T1000 (cell line): ENCODE measurements at places on chromosomes 11 and 22.
A peak's percentile ranks its signal among the peaks of the same experiment; 100 is the strongest.

GRCh38 chr11:67345247-67345919, 8.0 kb downstream of the POLD4 start:
- DNase-seq, result no peak

- no peak for DNase-seq
Measured at GRCh38 chr11:12604557-12605153, 69.6 kb upstream of the TEAD1 start.

DNA sequence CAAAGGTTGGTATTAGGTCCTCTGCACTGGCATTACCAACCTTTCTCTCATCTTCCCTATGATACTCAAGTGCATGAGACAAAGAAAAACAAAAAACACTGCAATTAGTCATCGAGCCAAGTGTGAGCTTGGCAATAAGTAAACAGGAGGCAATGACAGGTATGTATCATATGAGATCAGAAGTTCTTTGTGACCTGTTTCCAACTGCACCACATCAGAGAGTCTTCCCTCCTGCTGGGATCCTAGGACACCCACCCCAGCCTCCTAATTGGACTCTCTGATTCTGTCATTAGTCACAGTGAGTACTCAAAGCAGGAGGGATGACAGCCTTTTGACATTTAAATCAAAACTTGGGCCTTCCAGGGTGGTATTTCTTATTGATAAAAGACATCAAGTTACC, 7.8 kb upstream of the JAML start:
- no peak for DNase-seq

DNA sequence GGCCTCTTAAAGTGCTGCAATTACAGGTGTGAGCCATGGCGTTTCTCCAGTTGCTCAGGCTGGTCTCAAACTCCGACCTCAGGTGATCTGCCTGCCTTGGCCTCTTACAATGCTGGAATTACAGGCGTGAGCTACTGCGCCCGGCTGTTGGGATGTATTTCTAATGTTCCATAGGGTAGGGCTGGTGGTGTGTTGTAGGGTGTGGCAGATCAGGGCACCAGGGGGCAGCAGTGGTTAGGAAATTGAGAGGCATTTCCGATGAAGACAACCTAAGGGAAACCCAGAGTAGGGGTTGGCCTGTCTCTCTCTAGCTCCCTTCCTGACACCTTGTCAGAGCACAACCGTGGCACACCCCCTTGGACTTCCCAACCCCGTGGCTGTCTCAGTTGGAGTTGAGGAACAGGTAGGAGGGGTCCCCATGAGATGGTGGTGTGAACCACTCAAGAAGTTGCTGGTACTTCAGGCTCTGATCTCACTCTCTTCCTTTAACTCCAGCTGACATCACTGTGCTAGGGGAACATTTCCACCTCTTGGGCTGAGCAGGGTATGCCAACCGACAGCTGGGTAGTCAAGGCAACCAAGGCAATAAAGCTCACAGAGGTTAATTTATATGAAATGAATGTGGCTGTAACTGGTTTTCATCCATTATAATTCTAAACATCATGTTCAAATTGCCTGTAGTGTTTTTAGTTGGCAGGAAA, 33.0 kb downstream of the YWHAH start:
- DNase-seq, result no peak

DNA sequence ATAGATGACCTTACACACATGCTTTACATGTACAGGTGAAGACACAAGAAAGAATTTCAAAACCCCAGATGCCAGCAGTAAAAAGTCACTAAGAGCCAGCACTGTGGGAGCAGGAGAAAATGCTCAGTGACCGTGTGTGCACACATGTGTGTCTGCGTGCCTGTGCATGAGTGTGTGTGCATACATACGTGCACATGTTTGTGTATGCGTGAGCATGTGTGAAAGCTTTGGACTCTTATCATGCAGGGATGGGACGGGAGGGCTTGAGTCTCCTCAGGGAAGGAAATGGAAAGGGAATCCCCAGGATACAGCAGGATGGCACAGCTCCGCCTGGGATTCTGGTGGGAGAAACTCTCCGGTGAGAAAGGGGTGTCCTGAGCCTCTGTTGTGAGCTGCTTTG, 121.5 kb upstream of the B3GAT1 start:
- DNase-seq, result no peak

GRCh38 chr22:37213941-37214730, 1.9 kb upstream of the SSTR3 start:
- DNase-seq, result no peak

- no peak for DNase-seq
Measured at GRCh38 chr11:9625162-9625561, 38.7 kb upstream of the SWAP70 start.

GRCh38 chr11:35389112-35389511, 30.2 kb downstream of the SLC1A2 start:
- no peak for DNase-seq

DNA sequence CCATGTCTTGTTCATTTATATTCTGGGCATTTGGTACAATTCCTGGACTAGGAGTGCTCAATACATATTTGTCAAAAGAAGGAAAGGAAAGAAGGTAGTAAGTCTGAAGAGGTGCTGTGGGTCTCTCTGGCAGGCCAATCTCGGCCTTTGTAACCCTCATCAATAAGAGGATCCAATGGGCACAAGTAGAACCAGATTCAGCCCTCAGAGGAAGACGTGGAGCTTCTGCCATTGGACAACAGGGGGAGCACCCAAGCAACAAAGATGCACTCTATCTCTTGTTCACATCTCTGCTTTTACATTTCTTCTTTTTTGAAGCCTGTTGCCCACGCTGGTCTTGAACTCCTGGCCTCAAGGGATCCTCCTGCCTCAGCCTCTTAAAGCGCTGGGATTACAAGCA, 2.2 kb upstream of the VPS11 start:
- DNase-seq, result no peak

DNA sequence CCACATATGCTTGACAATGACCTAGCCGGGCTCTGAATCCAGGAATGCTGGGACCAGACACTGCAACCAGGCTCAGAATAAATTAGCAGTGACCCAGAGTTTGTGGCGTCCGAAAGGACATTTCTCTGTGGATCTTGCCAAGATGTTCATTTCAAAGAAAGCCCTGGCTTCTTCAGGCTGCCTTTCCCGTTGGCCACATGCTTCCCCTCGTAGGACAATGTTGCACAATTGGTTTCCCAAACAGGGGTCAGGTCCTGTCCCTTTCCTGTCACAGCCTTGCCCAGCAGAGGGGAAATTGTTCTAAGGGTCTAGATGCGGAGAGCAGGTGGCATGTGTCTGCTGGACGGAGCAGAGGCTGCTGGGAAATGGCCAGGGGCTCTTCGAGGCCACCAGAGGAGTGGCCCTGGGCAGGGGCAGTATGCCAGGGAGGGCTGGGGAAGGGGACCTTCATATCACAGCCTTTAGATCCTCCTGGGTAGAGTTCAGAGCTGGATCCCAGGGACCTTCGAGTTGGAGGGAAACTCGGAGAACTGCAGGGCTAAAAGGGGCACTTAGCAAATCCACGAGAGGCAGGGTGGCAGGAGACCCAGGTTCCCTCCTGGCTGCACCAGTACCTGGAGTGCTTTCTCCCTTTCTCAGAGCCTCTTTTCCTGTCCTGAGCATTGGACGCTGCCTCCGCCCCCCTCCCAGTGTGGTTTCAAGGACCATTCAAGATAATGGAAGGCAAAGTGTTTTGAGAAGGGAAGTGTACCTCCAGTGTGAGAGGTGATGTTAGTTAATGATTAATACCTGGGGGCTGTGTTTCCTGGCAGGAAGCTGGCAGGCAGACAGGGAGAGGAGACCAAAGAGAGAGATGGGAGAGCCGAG, 42.3 kb downstream of the C11orf96 start:
- DNase-seq, result no peak

DNA sequence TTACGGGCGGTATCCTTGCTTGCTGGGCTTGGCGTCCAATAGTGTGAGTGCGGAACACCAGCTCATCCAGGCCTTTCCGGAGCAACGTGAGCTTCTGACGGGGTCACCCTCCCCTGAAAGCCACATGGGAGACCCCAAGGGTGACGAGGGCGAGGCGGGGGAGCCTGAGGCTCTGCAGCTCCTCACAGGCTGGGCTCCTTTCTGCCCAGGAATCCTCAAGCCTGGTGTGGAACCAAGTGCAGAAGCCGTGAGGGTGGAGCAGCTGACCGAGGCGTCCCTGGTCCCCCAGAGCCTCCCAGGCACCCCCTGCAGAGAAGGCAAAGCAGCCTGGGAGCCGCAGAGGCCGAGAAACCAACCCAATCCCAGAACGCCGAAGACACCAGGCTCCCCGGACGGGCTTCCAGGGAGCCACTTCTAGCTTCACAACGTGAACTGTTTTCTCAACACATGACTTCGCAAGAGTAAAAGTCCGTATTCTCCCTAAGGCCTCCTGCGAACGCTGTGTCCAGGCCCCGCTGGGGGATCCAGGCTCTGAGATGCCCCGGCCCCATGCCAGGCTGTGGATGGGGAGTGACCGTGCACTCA, 530.3 kb downstream of the BRD1 start:
- no peak for DNase-seq

DNA sequence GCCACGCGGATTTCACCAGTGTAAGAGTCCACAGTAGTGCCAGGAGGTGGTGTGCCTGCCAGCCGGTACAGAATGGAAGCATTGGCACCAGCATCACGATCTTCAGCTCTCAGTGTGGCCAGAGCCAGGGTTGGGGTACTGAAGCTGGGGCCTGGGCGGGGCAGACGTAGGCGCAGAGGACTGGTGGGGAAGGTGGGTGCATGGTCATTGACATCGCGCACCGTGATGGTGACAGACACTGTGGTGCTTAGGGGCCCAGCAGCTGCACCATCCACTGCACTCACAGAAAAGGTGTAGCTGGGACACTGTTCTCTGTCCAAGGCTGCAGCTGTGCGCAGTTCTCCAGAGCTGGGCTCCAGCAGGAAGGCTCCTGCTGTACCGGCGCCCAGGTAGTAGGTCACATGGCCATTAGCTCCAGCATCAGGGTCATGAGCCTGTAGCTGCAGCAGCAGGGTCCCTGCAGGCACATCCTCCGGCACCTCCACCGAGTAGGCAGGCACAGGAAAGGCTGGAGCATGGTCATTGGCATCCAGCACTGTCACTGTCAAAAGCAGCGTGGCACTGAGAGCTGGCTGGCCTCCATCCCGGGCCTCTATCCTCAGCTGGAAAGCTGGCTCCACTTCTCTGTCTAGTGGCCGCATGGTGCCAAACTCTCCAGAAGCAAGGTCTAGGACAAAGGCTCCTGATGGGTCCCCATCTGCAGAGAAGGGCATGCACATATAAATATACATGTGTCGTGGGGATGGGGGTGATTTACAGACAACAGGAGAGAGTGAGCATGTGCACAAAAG, 7.9 kb upstream of the TPP1 start:
- no peak for DNase-seq

DNA sequence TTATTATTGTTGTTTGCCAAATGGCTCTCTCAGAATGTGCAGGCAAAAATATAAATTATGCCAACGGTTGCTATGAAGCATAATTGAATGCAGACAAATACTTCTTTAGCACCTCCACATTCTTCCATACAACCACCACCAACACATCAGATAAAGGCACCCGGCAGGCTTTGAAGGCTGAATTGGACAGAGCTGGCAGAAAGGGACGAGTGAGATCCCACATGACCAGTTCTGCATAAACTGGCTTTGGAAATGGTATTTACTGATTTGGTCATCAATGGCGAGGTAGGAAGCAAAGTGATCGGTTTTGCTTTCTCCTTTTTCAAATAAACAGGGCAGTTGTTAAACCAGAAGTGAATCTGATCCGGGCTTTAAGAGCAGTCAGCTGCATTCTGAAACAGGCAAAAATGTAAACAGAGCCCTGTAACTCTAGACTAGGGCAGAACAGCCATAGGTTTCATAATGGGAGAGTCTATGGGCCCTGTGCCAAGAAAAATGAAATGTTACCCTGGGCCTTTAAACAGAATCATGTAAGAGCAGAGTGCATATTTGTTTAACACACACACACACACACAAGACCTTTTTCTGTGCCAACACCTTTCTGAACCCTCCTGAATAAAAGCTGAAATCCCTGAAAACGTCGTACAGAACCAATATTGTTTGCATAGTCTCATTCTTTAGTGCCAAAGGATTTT, 97.7 kb downstream of the MPPED2 start:
- DNase-seq, result peak; percentile 24

DNA sequence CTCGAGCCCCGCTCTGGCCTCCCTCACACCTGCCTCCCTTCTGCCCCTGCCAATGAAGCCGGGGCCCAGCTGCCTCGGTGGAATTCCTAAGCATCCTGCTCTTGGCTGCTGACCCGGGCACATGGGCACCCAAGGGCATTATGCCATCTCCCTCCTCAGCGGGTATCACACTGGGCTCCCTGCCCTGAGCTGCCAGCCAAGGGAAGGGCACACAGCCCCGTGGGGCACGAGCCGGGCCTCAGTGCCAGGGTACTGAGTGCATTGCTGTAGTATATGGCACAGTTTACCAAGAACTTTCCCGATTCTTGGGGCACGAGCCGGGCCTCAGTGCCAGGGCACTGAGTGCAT, 43.8 kb upstream of the JAM3 start:
- no peak for DNase-seq

- DNase-seq, result no peak
Measured at GRCh38 chr22:23180893-23181720, 798 bp downstream of the BCR start.

GRCh38 chr11:128796270-128796669, 70.8 kb downstream of the KCNJ1 start:
- no peak for DNase-seq

DNA sequence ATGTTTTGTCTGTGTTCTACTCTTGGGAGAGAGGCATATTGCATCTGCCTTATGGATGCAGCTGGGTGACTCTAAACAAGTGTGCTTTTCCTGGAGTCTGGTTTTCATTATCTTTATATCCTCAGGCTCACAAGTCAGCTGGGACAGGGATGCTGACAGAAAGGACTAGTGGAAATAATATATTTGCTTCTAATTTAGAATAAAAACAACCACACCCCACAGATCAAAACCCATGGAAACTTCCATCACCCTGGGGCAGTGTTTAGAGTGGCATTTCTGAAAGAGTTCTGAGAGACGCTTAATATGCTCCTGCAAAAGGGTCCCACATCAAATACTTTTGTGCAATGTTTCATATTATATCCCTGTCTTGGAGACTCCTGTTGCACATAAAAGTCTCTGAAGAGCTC, 20.8 kb downstream of the KCNE3 start:
- DNase-seq, result no peak

- peak; percentile 87 for DNase-seq
Measured at GRCh38 chr22:46754110-46754799, 8.2 kb upstream of the TBC1D22A start.

DNA sequence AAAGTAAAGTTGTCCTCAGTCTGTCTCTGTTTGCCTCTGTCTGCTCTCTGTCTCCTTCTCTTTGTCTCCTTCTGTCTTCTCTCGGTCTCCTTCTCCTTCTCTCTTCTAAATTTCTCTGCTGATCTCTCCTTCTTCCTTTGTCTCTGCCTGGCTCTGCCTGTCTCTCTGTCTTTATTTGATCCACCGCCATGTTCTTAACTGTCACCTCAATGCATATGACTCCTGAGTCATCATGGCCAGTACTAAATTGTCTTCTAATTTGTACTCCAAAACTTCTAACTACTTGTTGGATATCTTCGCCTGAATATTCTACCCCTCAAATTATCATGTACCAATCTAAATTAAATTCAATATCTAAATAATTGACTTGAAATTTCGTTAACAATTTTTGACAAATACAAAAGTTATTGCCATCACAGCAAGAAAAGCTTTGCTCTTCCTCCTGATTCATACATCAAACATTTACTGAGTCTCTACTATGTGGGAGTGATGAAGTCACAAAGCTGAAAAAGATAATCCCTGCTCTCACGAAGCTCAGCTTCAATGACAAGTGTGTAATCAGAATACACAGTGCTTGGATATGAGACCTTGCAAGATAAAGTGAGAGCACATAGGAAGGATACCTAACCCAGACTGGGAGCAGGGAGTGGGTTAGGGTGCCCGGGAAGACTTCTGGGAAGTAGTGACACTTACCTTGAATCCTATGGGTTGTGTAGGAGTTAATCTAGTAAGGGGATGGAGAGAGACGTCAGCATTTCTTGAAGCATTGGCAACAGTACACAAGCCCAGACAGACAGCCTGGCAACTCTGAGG, 193.0 kb downstream of the MAML2 start:
- DNase-seq, result no peak
